Stimulated activated CD4-positive, alpha-beta T cell treated with anti-CD3 and anti-CD28 coated beads, Interleukin-1b, Interleukin-23, amount 100 ng/mL, for 1 hour (primary cell): ENCODE measurements at places on chromosomes 16 and 17.
A peak's percentile ranks its signal among the peaks of the same experiment; 100 is the strongest.

DNA sequence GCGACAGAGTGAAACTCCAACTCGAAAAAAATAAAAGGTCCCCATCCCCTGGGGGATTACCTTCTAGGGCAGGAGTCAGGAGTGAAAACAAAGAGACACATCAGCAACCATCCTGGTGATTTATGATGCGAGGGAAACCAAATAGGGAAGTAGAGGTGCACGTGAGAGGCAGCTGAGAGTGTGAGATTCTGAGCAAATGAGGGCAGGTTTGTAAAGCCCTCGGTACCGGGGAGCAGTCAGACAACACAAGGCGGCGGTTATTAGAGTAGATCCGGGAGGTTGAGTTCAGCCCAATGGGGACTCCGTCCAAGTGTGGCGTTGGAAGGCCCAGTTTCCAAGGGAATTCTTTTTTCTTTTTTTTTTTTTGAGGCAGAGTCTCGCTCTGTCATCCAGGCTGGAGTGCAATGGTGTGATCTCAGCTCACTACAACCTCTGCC, 7.4 kb upstream of the ARMC7 start:
- no peak for DNase-seq

DNA sequence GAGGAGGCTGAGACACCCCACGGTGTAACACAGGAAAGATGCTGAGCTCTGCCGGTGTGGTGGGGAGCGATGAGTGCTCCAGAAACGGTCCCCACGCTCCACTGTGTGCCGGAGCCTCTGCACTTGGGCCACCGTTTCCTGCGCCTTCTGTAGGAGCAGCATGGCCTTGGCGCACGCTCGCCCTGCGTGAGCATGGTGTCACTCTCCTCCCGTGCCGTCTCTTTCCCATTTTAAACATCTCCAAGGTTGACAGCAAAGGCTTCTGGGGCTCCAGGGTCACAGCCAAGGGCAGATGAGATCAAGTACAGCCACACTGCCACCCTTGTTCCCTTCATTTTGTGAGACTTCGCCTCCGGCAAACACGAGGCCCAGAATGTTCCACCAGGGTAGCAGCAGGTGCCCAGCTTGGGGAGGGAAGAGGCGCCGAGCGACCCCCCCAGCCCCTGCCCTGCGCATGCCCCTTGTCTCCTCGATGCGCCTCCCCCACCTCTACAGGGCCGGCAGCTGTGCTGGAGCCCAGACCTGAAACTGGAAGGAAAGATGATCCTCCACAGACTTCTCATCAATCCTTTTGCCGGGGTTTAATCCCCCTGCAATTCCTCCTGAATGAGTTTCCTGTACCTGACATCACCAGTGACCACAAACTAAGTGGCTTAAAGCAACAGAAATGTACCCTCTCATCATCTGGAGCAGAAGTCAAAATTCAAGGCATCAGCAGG, 19.9 kb upstream of the OSGIN1 start:
- DNase-seq, result no peak

DNA sequence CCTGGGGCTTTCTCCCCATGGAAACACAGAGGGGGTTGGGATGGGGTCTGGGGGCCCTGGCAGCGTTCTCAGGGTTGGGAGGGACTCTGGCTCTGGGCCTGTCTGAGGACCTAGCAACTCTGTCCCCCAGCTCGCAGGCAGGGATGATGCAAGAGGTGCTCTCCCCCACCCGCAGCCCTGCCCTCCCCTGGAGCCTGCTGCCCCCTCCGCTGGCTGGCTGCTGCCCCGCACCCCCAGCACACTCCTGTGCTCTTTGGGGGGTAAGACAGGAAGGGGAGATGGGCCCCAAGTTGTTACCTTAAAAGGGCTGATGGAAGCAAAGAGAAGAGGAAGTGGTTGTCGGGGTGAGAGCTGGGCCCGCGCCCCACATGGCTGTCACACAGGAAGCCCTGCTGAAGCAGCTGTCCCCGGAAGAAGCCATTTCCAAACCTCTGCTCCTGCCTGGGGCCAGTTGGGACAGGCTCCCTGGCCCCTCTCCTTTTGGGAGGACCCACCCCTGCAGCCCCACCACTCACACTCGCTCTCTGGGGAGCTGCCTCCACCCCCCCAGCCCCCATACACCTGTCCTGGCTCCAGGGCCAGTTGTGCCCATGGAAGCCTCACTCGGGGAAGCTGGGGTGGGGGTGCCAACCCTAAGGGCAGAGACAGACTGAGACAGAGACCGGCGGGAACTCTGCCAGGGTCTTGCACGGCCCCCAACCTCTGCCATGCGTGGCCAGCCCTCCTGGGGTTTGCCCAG, 2.5 kb downstream of the CORO1A start:
- DNase-seq, result peak; percentile 74

DNA sequence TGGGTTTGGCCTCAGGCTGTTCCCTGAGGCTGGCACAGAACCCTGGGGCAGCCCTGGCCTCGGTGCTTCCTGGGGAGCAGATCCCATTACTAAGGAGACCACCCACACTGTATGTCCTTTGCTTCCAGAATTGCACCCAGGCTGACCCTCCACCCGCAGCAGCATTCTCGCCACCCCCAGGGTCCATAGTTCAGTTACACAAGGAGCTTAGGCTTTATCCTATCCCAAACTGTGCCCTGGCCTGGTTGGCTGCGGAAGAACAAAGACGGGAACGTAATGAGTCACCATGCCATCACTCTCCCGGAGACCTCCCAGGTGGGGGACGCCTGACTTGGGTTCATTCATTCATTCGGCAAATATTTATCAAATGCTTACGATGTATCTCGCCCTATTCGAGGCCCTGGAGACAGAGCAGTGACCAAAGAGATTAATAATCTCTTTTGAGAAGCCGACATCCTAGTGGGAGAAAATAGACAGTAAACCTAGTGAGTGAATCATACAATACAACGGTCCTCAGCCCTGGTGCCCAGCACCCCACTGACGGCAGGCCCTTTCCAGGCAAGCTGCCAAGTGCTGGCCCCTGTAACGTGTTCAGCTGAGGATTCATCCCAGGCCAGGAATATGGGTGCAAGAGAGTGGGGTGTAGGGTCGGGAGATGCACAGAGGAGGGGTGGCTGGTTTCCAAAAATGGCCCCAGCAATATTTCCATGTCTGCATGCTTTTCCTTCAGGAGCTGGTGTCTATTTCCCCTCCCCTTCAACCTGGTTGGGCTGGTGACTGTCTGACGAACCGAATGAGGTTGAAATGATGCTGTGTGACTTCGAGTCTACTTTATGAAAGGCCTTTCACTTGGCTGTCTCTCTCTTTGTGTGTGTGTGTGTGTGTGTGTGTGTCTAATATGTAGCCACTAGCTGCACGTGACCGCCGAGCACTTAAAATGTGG, 134.2 kb downstream of the MGAT5B start:
- DNase-seq, result no peak

GRCh38 chr17:44307387-44308186, 814 bp upstream of the RUNDC3A start:
- DNase-seq, result no peak

DNA sequence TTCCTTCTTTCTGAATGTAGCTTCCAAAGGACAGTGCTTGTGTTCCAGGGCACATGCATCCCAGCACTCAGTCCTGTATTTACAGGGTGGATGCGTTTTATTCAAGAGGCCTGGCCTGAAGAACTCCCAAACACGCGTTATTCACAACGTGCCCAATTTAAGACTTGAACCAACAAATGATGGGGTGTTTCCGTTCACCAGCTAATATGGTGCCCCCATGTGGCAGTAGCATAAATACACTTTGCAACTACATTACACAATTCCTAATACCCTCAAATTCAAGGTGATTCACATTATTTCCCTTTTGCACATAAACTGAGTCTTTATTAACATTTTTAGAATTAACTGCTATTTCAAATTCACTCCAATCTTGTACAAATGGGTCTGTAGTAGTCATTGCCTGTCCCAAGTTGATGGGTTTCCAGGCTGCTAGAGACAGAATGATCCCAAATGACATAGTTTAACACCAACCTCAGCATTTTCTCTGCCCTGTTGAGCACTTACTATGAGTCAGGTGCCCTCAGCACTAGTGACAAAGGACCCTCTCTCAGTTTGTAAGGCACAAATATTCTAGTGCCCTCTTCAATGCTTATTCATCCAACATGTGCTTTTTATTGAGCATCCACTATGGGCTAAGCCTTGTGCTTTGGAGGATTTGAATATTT, 26.9 kb downstream of the HSD17B2 start:
- DNase-seq, result no peak

DNA sequence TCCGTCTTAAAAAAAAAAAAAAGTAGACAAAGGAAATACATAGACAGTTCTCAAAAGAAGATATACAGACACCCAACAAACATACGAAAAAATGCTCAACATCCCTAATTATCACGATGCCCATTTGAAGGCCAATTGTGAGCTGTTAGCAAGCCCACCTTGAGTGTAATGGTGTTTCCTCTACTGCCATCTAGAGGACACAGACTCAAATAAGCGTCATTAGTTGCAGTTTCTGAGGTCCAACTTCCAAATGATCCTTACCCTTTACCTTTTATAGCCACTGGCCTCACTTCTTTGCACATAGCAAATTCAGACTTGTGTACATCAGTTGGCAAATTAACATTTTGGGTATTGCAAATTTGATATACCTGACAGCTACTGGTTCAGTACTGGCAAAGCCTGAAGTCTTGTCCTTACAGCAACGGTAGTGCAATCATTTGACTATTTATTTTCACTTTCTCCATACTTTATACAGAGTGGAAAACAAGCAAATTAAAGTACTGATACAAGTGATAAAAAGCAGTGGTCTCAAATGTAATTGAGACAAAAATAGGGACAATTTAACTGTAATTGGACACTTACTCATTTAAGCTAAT, 536.3 kb upstream of the EEF2KMT start:
- DNase-seq, result no peak

DNA sequence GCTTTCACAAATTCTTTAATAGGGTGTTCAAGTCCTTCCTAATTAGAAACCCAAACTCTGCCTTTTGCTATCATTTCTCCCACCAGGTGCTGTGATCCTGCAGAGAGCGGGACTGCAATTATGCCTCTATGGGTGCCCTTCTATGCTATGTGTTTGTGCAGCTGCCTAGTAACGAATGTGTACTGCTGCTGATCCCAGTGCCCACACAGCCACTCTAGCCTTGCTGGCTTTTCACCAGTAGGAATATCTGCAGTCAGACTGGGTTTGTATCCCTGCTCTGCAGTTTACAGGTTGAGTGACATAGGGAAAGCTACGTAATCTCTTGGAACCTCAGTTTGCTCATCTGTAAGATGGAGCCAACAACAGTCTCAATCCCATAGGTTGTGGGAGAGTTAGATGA, 179.6 kb upstream of the IRX3 start:
- DNase-seq, result no peak

- DNase-seq, result no peak
These were observed at the start of gene TEKT5 for GRCh38 chr16:10694830-10695229. TSS of gene TEKT5 (minus strand) at chr16:10694930. CDS start at chr16:10694873, 57 bp downstream.

DNA sequence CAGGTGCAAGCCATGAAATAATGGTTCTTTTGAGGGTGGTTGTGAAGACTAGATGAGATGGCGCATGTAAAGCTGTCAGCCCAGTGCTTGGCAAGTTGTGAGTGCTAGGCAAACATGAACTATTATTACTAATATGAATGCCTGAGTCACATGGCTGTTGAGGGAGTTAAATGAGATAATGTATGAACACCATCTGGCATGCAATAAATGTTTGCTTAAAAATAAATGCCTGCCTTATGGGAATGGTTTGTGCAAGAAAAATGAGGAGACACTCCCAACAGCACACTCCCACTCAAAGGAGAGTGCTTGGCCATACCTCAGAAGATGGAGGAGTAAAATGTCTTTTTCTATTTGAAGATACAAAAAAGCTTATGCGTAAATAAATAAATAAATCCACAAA, 3.6 kb downstream of the MAPK3 start:
- no peak for DNase-seq
